Activated naive CD8-positive, alpha-beta T cell treated with anti-CD3 and anti-CD28 coated beads for 36 hours (primary cell): ENCODE measurements at places on chromosomes 4 and X. TPM values are rescaled to one million over a fixed set of nuclear protein-coding genes. Genes with fewer than 3 reads are reported as not detected.

- H3K4me1 ChIP-seq = peaks cover 32% of the 10 kb centered on the region
- peak overlapping the region; percentile 92 for H3K27ac ChIP-seq
- peak overlapping the region; percentile 71 for H3K4me3 ChIP-seq
- peak; percentile 23 for DNase-seq
- no peaks in the 10 kb centered on the region for H3K27me3 ChIP-seq
These were observed 908 bp upstream of the TLR6 start for GRCh38 chr4:38857354-38858096.

- no peak for DNase-seq
- no peaks in the 10 kb centered on the region for H3K36me3 ChIP-seq
- no peak overlapping the region for H3K4me3 ChIP-seq
- no peaks in the 10 kb centered on the region for H3K27me3 ChIP-seq
- H3K27ac ChIP-seq = no peak overlapping the region
- H3K4me1 ChIP-seq = no peaks in the 10 kb centered on the region
These were observed 53.2 kb upstream of the CCDC149 start for GRCh38 chr4:24966076-24966475.

GRCh38 chrX:19849464-19850080 lies 37.8 kb downstream of the SH3KBP1 start:
- H3K4me3 ChIP-seq = no peak overlapping the region
- H3K4me1 ChIP-seq = peaks cover 27% of the 10 kb centered on the region
- DNase-seq = no peak
- H3K27me3 ChIP-seq = no peaks in the 10 kb centered on the region

- no peak overlapping the region for H3K27ac ChIP-seq
- peaks cover 35% of the 10 kb centered on the region for H3K27me3 ChIP-seq
- no peaks in the 10 kb centered on the region for H3K36me3 ChIP-seq
- no peaks in the 10 kb centered on the region for H3K4me1 ChIP-seq
- no peak for DNase-seq
These were observed 186.1 kb upstream of the LNX1 start for GRCh38 chr4:53777244-53777984.

The ARMCX4 gene
- 6.8 TPM for total RNA-seq

The KDR gene
- total RNA-seq = 0.08 TPM

DNA sequence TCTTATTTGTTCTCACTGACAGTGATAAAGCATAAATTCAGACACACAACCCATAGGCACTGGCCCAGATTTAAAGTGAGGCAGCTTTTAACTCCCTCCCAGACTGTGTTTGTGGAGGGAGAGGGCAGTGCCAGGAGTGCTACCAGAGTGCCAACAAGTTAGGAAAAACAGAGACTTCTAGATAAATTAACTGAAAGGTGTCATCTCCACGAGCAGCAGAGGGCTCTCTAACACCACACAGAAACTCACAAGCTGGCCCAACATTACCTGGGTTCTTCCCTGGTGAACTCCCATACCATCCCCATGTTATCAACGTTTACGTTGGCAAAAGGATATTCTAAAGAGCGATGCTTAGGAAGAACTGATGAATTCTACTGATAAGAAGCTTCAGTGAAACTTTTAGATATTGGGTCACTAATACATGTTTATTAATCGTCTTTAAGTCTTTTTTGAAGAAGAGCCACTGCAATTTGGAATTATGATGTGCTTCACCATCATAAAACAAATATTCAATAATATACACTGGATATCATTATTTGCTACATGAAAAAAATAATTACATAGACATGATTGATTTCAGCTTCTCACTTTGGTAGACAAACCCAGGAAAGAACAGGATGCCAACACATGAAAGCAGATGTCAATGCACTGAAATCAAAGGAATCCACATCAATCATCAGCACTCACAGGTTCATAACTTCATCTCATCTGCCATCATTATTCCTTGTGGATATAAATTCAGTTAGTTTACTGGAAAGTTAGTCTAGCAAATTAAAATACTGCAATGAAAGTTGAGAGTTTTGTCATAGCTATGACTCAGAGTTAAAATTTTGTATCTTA lies 121.2 kb upstream of the NAP1L5 start:
- peaks cover 11% of the 10 kb centered on the region for H3K4me1 ChIP-seq
- no peak overlapping the region for H3K4me3 ChIP-seq
- no peak overlapping the region for H3K27ac ChIP-seq
- peaks cover 4% of the 10 kb centered on the region for H3K27me3 ChIP-seq
- DNase-seq = peak; percentile 11
- no peaks in the 10 kb centered on the region for H3K36me3 ChIP-seq

The H2BW2 gene
- not detected for total RNA-seq

The RTL9 gene
- not detected for total RNA-seq

- no peak overlapping the region for H3K4me3 ChIP-seq
- no peaks in the 10 kb centered on the region for H3K27me3 ChIP-seq
- DNase-seq = no peak
- no peak overlapping the region for H3K27ac ChIP-seq
These were observed 39.9 kb downstream of the RELL1 start for GRCh38 chr4:37646247-37646646.

GRCh38 chr4:78558410-78558809 lies 6.8 kb downstream of the ANXA3 start:
- peaks cover 1% of the 10 kb centered on the region for H3K36me3 ChIP-seq
- no peaks in the 10 kb centered on the region for H3K4me1 ChIP-seq
- H3K4me3 ChIP-seq = no peak overlapping the region
- no peak overlapping the region for H3K27ac ChIP-seq

DNA sequence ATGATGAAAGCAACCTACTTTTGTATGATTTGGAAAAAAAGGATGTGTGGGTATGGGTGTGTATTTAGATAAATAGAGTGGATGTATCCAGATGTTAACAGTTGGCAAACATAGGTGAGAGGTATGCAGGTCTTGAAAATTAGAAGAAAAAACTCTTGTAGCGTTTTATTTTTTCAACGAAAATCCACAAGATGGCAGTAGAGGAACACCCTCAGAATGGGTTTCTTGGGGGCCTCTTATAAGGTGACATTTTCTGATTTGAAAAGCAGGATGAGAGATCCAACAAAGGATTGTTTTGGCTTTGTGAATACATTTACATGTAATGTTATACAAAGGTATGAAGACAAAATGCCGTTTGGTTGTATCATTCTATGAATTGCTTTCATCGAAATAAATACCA lies 68.3 kb downstream of the FMR1NB start:
- H3K27me3 ChIP-seq = no peaks in the 10 kb centered on the region
- no peak overlapping the region for H3K4me3 ChIP-seq
- H3K36me3 ChIP-seq = no peaks in the 10 kb centered on the region
- H3K4me1 ChIP-seq = no peaks in the 10 kb centered on the region
- no peak overlapping the region for H3K27ac ChIP-seq

GRCh38 chr4:183030823-183031222 lies 68.2 kb upstream of the WWC2 start:
- no peak overlapping the region for H3K27ac ChIP-seq
- H3K27me3 ChIP-seq = peaks cover 6% of the 10 kb centered on the region
- H3K4me1 ChIP-seq = no peaks in the 10 kb centered on the region
- H3K4me3 ChIP-seq = no peak overlapping the region
- DNase-seq = no peak

DNA sequence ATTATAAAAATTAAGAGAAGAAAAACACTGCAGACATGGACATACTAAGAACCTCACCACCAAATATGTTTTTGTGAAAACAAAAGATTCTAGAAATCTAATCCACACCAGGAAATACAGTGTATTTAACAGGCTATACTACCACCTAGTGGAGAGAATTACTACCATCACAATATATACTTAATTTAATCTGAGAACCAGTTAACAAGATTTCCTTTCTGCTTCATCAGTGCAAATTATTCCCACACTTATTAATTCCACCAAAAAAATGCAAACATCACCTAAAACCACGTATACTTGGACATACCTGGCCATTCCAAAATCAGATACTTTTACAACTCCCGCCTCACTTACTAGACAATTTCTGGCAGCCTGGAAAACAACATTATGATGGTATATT lies 7.0 kb upstream of the TXK start:
- H3K27ac ChIP-seq = no peak overlapping the region
- no peaks in the 10 kb centered on the region for H3K27me3 ChIP-seq
- H3K36me3 ChIP-seq = peaks cover 20% of the 10 kb centered on the region
- H3K4me3 ChIP-seq = no peak overlapping the region
- DNase-seq = no peak

- peaks cover 65% of the 10 kb centered on the region for H3K4me1 ChIP-seq
- H3K36me3 ChIP-seq = peaks cover 36% of the 10 kb centered on the region
These were observed 441.9 kb downstream of the INPP4B start for GRCh38 chr4:142404191-142404611.

The OPHN1 gene
- not detected for total RNA-seq

DNA sequence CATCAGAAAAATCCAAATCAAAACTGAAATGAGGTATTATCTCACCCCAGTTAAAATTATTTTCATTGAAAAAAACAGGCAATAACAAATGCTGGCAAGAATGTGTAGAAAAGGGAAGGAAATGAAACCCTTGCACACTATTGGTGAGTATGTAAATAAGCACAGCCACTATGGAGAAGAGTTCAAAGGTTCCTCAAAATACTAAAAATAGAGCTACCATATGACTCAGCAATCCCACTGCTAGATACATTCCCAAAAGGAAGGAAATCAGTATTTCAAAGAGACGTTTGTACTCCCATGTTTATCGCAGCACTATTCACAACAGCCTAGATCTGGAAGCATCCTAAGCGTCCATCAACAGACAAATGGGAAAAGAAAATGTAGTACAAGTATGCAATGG lies 932.4 kb downstream of the PCDH18 start:
- H3K4me1 ChIP-seq = no peaks in the 10 kb centered on the region
- H3K27me3 ChIP-seq = no peaks in the 10 kb centered on the region
- H3K27ac ChIP-seq = no peak overlapping the region

- H3K4me1 ChIP-seq = peaks cover 2% of the 10 kb centered on the region
- H3K27ac ChIP-seq = no peak overlapping the region
- peaks cover 9% of the 10 kb centered on the region for H3K36me3 ChIP-seq
- no peak overlapping the region for H3K4me3 ChIP-seq
These were observed 13.4 kb downstream of the NSDHL start for GRCh38 chrX:152844256-152844655.

DNA sequence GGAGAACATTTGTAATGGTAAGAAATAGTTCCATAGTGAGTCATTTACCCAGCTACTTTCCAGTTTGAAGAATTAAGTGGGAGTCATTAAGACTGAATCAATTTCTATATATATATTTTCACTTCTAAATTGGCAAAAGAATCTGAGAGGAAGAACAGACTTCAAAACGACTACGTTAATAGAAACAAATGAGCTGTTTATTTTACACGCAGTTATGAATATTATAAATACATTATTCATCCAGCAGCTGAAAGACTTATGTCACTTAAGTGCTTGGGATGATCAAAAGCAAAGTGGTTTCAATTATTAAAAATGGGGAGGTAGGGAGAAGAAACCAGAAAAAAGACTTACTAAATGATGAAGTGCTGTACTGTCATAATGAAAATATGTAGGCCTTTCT lies 260.5 kb upstream of the DDX53 start:
- no peak overlapping the region for H3K4me3 ChIP-seq
- H3K36me3 ChIP-seq = no peaks in the 10 kb centered on the region
- no peaks in the 10 kb centered on the region for H3K27me3 ChIP-seq
- no peaks in the 10 kb centered on the region for H3K4me1 ChIP-seq
- DNase-seq = no peak

GRCh38 chrX:39667736-39668482 lies 429.8 kb downstream of the BCOR start:
- H3K36me3 ChIP-seq = no peaks in the 10 kb centered on the region
- no peak overlapping the region for H3K27ac ChIP-seq
- no peaks in the 10 kb centered on the region for H3K4me1 ChIP-seq
- DNase-seq = no peak
- H3K4me3 ChIP-seq = no peak overlapping the region

DNA sequence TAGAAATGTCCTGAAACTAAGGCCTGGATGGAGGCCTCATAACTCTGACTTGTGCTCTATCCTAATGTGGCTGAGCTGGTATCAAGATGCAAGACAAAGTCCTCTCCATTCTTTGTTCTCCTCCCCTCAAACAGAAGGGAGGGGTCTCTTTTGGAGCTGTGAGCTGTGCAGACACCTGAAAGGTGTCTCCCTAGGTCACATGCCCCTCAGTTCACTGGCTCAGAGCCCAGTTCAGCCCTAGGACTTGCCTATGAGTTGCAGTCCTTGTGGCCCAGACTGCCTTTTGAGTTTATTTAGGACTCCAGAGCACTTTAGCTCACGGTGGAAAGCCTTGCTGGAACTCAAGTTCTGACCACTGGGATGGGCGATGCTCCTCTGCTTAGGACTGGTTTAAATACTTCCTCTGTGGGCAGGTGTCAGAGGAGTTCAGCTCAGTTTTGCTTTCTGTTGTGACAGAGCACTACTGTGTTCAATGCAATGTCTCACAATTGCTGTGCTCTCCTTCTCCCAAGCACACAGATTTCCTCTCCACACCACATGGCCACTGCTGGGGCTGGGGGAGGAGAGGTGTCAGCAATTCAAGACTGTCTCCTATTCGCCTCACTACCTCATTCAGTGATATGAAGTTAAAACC lies 84.8 kb upstream of the ZNF827 start:
- no peak overlapping the region for H3K27ac ChIP-seq
- H3K36me3 ChIP-seq = peaks cover 1% of the 10 kb centered on the region
- H3K4me3 ChIP-seq = no peak overlapping the region
- DNase-seq = no peak
- peaks cover 32% of the 10 kb centered on the region for H3K27me3 ChIP-seq
- peaks cover 2% of the 10 kb centered on the region for H3K4me1 ChIP-seq

The MAGEA9B gene
- total RNA-seq = not detected

DNA sequence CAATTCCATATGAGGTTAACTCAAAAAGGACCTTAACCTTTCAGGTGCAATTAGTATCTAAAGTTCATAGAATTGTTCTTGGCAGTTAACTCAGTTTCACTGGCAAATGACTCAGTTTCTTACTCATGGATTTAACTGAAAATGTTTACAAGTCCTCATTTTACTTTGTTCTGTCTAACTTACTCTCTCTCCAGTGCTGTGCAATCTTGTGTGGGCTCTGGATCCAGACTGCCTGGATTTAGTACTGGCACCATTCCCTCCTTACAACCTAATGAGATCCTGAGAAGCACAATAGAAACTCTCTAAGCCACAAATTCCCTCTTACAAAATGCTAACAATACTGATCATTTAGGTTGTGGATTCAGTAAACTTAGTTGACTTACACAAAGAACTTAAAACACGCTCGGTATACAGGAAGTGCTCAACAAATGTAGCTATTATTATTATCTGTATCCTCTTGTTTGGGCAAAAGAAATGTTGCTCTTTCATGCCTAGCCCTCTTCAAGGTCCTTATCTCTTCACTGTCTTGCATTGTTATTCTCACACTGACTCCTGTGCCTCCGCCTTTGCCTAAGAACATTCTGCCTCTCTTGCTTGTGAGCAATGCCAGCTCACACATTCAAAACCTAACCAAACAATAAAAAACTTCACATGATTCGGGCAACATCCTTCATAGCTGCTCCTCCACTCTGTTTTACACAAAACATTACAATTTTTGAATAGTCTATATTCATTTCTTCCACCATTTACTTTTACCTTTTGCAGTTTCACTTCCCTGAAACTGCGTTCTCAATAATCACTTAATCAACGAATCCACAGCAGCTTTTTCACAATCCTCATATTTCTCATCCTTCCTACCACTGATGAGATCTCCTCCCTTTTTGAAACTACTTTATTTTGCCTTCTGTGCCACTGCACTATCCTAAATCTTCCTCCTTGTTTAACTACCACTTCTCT lies 91.8 kb downstream of the PDE5A start:
- no peak overlapping the region for H3K4me3 ChIP-seq
- DNase-seq = no peak
- peaks cover 15% of the 10 kb centered on the region for H3K36me3 ChIP-seq
- H3K27ac ChIP-seq = no peak overlapping the region
